ENCODE measurements at places on chromosomes 16 and 17. TPM values are rescaled to one million over a fixed set of nuclear protein-coding genes. Genes with fewer than 3 reads are reported as not detected.

SOX15 gene
- 105 TPM for total RNA-seq

CCL2 gene
- total RNA-seq, result 5.5 TPM

TBC1D3G gene
- total RNA-seq, result 2.9 TPM

EME1 gene
- total RNA-seq, result 2.7 TPM

TBX6 gene
- total RNA-seq, result 1.9 TPM

MPO gene
- total RNA-seq, result not detected

ZACN gene
- not detected for total RNA-seq

ZSCAN32 gene
- 13.0 TPM for total RNA-seq

ATP2A1 gene
- total RNA-seq, result not detected
